ENCODE measurements at places on chromosomes 12 and 14.

- DNase-seq, result no peak
Measured at GRCh38 chr12:112049351-112049750, 36.1 kb downstream of the ERP29 start.

DNA sequence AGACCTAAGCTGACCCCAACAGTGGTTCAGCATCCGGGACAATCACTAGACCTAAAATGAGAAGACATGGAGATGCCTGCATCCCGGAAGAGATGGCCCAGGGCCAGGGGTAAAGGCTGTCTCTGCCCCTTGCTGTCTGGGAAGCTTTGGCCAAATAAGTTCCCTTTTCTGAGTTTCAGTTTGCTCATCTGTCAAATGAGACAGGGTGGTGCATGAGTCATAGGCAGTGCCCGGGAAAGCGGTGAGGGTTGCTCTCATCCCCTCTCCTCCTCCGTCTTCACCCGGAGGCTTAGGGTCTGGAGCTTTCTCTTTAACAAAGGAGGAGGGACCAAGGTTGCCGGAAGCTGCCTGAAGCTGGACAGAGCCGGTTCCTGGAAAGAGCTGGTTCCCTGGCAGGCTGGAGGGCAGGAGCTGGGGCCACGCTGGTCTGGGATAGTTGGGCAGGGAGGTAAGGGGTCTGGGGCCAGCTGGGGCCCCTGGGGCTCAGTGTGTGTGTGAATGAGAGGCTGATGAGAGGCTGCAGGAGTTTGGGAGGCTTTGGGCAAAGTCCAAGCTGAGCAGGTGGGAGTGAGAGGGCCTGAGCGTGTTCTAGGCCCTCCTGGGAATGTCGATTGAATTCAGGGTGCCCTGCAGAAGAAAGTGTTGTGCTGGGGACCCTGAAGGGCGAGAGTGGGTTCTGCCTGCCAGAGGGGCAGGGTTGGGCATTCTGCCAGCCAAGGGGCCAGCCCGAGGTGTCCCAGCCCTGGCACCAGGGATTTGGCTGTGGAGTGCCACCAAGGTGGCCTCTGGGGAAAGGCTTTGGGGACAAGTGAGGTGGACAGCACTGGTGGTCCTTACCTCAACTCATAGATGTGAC lies at the start of gene SDSL:
Gene SDSL, plus strand, starts transcription at position 351 of the 856 bp plus-strand sequence. CDS start 5,603 bp downstream, outside the sequence.
- peak; percentile 72 for DNase-seq

GRCh38 chr14:30260833-30261607 lies 297.9 kb upstream of the G2E3 start:
- no peak for DNase-seq

- DNase-seq, result no peak
Measured at GRCh38 chr12:131114271-131114670, 160.6 kb downstream of the ADGRD1 start.

DNA sequence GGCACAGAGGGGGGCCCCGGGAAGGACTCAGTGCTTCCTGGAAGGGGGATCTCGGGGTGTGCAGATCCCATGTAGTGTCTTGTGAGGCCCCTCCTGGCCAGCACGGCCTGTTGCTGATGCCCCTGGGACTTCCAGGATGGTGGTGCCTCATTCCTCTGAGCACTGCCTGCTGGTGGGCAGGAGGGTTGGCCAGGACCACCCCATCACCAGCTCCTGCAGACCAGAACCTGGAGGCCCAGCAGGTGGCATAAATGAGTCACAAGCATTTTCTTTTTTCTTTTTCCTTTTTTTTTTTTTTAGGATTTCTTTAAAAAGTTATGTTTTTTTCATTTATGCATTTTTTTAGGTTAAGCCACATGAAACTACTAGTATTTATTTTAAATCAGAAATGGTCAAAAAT lies 8.0 kb downstream of the MMP17 start:
- DNase-seq, result no peak

DNA sequence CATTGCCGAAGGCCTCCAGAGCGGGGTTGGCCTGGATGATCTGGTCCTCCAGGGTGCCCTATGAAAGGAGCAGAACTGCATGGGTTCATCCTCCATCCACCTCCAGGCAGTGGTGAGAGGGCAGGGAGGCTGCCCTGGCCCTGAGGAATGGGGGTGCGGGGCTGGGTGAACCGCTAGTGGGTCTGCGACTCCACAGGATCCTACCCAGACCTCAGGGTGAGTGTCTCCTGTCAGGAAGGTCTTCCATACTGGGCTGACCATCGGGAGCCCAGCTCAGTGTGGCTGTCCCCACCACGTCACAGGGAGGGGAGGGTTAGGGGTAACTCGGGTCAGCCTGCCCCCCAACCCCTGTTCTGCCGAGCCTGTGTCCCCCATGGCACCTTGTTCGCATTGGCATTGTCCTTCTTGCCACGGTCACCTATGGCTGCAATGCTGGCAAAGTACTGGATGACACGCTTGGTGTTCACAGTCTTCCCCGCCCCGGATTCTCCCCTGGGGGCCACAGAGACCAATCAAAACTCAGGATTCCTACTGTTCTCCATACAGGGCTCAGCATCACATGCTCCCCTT lies 3.7 kb downstream of the MYH6 start:
- DNase-seq, result no peak

GRCh38 chr12:83256562-83256961 lies 569.9 kb downstream of the TMTC2 start:
- no peak for DNase-seq

DNA sequence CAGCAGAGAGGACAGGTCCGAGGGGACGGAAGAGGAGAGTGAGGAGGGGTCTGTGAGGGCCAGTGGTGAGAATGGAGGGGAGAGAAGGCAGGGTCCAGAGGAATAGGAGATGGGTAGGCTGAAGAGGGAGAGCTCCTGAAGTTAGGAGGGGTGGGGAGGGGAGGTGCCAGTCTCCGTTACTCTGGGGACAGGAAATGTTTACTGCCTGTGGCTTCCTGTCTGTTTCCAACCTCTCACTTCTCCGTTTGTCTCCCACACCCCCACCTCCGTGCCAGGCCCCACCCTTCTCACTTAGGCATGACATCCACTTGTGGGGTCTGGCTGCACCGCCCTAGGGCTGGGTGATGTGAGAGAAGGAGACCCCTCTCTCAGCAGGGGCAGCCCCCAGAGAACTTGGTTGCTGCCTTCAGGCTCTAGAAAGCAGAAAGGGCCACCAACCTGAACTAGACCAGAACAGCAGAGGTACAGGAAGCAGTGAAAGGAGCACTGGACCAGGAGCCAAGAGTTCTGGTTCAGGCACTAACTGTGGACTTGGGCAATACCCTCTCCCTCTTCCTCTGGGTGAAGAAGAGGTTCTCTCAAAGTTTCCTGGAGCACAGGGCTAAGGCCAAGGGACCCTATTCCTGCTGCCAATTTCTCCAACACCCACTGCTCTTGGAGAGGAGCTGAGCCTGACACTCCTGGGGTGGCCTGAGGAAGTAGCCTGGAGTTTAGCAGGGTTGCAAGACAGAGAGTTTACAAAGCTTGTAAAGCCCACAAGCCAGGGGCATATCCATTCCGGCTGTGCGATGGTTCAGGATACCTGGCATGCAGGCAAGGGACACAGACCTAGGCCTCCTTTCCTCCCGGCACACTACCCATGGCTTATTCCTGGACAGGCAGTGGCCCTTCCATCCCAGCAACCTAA lies 5.5 kb downstream of the ITGA5 start:
- no peak for DNase-seq

- DNase-seq, result no peak
Measured at GRCh38 chr14:93969082-93969828, 7.1 kb downstream of the ASB2 start.

GRCh38 chr14:101506211-101506925 lies 54.9 kb upstream of the DIO3 start:
- DNase-seq, result no peak

GRCh38 chr12:108201808-108202207 lies 72.7 kb downstream of the WSCD2 start:
- DNase-seq, result no peak

DNA sequence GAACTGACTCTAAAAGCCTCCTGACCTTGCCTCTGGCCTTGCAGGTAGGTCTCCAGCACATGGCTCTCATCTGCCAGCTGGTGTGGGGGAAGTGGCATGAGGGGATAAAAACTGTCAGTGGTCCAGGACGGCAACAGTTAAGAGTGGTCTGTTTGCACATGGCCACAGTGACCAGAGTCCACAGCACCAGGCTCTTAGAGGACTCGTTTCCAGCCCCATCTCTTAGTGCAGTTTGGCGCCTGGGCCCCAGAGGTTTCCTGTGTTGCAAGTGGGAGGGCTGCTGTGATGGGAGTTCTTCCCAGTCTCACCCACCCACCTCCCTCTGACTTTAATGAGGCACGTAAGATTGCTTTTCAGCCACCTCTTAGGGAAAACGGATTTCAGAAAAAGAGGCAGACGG lies 37.0 kb downstream of the APPL2 start:
- DNase-seq, result no peak

DNA sequence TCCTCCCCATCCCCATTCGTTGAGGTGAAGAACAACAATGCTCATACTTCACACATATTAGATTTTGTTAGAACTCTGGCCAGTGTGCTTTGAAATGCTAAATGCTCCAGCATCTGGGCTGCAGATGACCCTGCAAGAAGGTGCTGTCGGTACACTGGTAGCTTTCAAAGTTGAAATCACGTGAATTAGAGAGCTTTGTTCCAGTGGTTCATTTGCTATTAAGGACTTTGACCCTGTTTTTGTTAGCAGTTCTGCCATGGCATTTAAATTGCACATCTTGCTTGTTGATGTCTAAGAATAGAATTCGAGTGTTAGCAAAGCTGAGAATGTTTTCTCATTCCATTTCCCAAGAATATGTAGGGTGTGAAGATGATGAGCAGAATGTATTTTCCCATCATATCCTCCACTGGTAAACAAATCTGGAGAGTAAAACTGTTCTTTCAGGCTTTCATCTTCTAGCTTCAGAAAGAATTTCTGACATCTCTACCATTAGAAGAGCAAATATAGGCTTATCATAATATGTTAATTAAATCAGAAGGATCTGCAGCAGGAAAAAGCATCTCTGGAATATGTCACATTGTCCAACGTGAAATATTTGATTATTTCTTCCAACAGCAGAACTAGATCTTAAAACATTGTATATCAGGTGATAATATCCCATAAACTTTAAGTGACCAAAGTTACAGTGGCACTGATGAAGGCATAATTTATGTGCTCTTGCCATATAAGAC lies 98.8 kb upstream of the PDE3A start:
- DNase-seq, result no peak
